ENCODE measurements at places on chromosomes 5 and 9.
A peak's percentile ranks its signal among the peaks of the same experiment; 100 is the strongest.

DNA sequence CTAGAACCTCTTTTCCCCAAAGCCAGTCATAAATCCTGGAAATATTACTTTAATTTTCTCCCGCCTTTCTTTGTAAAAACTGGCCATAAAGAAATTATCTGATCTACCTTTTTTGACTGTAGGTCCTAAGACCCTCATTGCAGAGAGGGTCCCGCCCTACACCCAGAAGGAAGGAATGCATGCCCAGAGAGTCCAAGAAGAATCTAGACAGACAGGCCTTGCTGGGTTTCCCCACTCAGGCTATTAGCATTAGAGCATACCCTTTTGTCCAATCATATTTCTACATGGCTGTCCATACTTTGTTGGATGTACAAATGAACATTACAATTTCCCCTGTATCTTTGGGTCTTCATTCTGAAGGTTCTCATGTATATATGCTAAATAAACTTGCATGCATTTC is 1.9 kb upstream of the ATG10 start:
- no peak for DNase-seq

DNA sequence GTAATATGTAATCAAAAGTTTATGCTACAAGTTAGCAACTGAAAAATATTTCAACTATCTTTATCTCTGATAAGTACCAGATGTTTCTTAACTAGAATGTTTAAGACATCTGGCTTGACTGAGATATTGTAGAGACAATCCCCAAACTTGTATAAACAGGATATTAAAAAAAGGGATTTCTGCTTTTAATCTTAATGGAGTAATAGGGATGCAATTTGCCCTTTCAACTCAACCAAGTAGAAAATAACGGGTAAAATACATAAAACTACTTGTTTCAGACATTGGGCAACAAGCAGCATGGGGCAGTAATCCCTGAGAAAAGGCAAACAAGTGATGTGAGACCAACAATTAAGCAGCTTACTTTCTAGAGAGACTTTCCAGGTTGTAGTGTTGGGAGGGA is 9.4 kb upstream of the ADAMTS12 start:
- DNase-seq = no peak

DNA sequence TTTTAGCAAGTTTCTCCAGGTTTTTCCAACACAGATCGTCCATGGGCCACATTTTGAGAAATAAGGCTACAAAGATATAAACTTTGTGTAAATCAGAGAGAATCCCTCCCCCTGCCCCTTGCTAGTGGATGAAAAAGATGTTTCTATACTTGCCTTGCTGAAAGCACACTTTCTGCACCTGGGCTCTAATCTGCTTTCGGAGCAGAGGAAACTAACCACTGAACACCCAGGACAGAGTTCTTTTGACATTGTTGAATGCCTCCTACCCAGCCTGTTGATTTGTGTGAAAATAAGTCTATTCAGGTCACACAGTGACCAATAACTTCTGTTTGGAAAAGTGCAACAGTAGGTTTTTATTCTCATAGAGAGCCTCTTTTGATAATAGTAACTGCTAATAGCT is 7.5 kb downstream of the ADRB2 start:
- DNase-seq = no peak

- no peak for DNase-seq
Observed at GRCh38 chr5:136034492-136034891, 5.7 kb downstream of the TGFBI start.

- no peak for DNase-seq
Observed at GRCh38 chr5:6728011-6728794, 15.0 kb downstream of the TENT4A start.

GRCh38 chr9:134454476-134454857 is 128.2 kb downstream of the RXRA start:
- no peak for DNase-seq

- DNase-seq = no peak
Observed at GRCh38 chr5:150386024-150386855, 26.5 kb downstream of the CD74 start.

DNA sequence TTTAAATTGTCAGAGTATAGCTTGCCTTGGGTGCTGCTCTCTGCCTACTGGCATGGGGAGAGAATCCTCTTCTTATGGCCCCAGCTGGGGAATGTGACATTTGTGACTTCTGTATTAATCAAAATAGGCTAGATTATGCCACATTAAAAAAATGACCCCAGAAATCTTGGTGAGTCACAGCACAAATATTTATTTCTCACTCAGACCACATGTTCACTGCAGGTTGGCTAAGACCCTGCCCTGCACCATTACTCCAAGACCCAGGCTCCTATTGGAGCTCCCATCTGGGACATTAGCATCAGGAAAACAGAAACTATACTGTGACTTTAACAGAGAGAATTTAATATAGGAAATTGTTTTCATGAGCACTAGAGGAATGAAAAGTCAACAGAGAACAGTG is 16.6 kb upstream of the WHRN start:
- no peak for DNase-seq

GRCh38 chr9:8351436-8351835 is 551.9 kb upstream of the DMAC1 start:
- DNase-seq = no peak

GRCh38 chr5:56938858-56939257 is 13.1 kb downstream of the MIER3 start:
- DNase-seq = no peak

GRCh38 chr9:133979921-133980863 is 11.9 kb downstream of the VAV2 start:
- no peak for DNase-seq

DNA sequence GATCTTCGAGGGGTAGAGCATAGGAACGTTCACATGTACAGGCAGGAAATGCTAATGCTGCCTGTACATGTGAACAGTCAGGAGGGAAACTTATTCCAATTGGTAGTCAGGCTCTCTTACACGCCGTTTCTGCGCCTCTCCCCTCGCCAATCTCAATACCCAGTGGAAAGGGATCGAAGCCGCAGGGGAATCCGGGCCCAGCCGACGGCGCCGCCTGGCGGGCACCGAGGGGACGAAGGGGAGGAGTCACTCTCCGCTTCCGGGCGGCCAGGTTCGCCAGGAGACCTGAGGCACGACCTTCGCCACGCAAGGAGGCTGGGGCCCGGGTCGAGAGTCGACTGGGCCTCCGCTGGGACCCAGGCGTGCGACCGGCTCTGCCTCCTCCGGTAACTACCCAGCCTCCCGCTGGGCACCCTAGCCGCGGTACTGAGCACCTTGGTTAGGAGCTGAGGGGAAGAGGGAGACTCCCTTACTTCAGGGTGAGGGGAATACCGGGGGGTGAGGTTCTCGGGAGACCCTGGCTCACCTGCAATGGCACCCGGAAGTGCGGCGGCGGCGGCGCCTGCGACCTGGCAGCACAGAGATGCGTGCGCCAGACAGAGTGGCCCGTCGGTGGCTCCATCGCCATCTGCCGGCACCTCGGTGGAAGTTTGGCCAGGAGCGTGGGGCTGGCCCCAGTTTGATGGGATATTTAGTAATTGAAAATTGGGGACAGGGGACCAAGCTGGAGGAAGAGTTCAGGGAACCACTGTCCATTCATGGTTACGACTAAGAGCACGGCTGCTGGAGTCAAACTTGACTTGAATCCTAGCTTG is at the start of gene PIGO:
PIGO (minus strand) TSS at position 557 of the 815 bp plus-strand sequence. CDS start 1,026 bp downstream, outside the sequence.
- peak; percentile 73 for DNase-seq

DNA sequence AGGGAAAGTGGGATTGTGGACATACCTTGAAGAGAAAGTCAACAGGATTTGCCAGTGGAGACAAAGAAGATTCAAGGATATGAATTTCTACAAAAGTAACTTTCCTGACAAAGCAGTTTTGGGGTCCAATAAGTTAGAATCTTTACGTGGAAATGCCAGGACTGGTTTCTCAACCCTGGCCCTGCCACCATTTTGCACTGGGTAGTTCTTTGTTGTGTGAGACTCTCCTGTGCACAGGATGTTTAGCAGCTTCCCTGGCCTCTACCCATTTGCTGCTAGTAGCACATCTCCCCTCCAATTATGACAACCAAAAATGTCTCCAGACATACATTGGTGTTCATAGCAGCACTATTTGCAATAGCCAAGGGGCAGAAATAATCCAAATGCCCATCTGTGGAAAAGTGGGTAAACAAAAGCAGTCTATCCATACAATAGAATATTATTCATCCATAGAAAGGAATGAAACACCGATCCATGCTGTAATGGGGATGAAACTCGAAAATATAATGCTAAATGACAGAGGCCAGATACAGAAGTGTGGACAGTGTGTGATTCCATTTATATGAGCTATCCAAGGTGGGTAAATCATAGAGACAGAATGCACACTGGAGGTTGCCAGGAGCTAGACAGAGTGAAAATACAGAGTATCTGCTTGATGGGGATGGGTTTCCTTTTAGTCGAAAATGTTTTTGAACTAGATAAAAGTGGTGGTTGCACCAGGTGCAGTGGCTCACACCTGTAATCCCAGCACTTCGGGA is 91.4 kb downstream of the NSUN2 start:
- no peak for DNase-seq

DNA sequence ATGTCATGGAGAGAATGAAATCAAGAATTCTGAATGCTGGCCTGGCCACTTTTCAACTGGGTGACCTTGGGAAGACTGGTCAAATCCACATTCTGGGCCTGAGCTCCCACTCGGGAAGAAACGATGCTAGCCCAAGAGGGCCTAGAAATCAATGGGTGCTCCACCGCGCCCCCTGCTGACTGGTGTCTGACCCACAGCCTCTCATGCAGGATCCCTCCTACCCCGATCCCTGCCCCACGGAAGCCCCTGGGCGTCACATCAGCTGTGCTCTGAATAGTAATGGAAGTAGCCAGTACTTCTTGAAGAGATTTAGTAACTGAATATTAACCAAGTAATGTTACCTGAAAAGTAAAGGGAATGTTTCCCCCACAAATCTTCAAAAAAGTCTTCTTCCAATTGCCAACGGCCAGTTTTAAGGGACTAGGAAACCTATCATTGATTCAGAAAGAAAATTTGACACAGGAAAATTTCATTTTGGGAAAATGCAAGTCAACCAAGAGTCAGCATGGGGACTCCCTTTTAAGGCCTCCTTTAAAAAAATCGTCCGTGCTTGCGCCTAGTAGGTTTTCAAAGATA is 43.9 kb downstream of the CRB2 start:
- DNase-seq = no peak

DNA sequence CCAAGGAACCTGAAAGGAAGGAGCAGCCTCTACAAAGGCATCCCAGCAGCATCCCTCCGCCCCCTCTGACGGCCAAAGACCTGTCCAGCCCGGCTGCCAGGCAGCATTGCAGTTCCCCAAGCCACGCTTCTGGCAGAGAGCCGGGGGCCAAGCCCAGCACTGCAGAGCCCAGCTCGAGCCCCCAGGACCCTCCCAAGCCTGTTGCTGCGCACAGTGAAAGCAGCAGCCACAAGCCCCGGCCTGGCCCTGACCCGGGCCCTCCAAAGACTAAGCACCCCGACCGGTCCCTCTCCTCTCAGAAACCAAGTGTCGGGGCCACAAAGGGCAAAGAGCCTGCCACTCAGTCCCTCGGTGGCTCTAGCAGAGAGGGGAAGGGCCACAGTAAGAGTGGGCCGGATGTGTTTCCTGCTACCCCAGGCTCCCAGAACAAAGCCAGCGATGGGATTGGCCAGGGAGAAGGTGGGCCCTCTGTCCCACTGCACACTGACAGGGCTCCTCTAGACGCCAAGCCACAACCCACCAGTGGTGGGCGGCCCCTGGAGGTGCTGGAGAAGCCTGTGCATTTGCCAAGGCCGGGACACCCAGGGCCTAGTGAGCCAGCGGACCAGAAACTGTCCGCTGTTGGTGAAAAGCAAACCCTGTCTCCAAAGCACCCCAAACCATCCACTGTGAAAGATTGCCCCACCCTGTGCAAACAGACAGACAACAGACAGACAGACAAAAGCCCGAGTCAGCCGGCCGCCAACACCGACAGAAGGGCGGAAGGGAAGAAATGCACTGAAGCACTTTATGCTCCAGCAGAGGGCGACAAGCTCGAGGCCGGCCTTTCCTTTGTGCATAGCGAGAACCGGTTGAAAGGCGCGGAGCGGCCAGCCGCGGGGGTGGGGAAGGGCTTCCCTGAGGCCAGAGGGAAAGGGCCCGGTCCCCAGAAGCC is 30.8 kb downstream of the CD180 start:
- DNase-seq = peak; percentile 53

- no peak for DNase-seq
Observed at GRCh38 chr5:35198686-35199085, 31.6 kb downstream of the PRLR start.

DNA sequence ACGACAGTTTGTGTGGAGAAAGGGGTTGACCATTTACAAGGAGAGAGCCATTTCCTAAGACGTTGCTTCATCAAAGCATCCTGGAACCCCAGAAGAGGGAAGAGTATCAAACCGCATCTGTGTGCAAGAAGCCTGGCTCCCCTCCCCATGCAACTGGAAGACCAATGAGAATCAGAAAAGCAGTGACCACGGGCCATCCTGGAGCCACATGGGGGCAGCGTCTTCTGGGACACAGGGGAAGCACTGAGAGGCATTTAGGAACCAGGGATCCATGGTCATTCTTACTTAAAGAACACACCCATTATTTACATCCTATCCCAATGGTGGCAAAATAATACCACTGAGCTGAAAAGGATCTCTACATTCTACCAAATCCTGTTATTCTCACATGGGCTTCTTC is 29.3 kb downstream of the SEMA5A start:
- no peak for DNase-seq

GRCh38 chr5:83220331-83220730 is 143.0 kb downstream of the XRCC4 start:
- DNase-seq = no peak

DNA sequence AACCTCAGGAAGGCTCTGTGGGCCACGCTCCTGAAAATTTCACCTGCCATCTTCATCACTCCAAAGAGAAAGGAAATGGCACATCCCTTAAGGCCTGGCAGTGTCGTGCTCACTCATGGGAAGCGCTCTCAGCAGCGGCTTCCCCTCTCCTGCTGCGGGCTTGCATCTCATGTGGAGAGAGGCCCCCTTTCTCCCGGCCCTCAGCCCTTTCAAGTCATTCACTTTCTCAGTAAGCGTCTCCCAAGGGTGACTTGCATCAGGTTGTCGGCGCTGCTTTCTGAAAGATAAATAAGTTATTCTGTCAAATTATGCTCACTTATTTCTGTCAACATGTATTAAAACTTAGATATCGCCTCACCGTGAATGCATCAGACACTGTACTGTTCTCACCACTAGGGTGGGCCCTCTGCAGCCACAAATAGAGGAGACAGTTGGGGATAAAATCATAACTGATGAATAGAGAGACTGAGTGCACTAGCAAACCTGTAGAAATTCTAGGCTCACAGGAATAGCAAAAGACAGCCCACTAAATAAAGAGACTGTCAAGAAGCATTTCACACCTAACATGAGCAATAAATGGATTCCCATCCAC is 174.6 kb downstream of the RFK start:
- DNase-seq = no peak

DNA sequence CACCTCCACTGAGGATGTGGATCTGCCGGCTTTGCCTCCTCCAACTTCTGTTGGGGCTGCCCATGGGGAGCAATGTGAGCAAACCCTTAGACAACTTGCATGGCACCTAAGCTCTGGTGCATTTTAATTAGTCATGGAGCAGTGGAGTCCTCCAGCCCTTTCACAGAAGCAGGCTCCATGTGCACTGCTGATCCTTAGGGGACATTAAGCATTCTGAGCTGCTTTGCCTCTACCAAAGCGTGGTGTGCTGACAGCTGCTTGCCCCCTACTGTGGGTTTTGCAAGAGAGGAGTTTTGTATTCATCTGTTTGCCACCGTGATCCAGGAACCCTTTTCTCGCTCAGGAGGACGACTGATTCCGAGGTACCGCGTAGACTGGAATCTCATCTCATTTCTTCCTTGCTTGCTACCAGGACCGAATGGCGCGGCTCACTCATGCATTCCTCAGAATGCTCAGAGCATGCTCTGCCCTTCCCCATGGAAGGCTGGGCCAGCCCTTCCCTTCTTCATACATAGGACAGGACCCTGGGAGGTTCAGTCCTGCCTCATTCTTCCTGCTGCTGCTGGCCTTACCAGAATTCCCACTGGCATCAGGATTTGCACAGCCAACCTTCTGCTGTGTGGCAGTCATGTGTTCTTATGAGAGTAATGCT is 432.5 kb downstream of the GADD45G start:
- DNase-seq = no peak

All from stimulated activated CD8-positive, alpha-beta memory T cell treated with anti-CD3 and anti-CD28 coated beads, Interleukin-7, amount 100 ng/mL, for 24 hours (primary cell).